ENCODE measurements at places on chromosomes 3 and 15. TPM values are rescaled to one million over a fixed set of nuclear protein-coding genes. Genes with fewer than 3 reads are reported as not detected.

MYO5C gene
- 0.14 TPM for polyA plus RNA-seq

DNA sequence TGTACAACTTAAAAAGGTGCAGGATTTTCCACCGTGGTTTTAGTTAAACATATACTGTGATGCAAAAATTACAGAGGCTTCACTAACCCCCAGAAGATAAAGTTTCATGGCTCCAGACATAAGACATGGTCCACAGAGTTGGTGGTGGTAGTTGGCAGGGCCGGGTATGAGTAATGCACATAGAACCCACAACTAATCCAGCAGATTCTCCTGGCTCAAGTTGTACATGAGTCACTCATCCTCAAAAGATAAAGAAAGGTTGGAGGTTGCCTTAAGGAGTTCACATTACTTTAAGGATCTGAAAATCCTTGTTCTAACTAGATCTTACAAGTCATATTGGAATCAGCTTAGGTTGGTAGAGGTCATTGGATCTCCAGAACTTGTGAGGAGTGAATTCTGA lies 98.3 kb upstream of the ZBTB20 start:
- DNase-seq = peak; percentile 76

DNA sequence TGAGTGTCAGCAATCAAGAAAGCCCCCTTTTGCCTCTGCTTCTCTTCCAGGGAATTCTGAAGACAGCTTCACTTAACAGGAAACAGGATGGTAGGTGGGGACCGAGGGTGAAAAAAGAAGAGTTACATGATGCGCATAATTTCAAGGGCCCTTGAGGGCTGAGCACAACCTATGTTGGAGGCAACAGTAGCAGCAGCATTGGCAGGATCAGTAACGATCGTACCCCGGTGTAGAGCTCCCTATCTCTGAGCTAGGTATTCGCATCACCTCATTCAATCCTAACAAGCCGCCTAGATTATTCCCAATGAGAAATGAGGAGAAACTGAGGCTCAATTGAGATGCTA lies 432 bp upstream of the RAD54L2 start:
- no peak for DNase-seq

DNA sequence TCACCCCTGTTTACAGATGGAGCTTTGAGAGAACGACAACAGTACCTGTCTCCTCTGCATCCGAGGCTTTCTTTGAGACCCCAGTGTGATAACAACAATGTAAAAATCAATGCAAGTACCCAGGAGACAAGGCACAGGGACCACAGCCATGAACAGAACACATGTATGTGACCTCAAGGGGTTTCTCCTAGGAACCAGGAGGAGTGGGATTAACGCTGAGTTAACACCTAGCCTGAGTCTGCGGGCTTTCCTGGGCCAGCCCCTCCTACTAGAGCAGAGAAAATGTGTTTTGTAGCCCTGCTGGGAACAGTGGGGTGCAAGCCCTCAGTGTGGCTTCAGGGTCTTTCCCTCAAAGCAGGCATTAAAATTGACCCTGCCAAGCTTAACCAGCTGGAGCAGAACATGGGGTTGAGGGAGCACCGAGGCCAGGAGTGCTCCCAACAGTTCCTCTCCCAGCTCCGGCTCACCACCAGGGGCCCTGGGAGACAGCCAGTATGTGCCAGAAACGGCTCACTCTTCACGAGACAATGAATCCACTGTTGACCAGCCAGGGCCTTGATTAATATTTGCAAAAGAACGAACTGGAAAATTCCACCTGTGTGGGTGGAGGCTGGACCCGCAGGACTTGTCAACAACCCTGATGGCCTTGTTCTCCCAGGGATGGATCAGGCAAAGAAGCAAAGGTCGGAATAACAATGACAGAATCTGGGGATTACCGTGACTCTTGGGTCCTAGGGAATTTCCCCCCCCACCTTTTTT lies 3.6 kb downstream of the CHDH start:
- no peak for DNase-seq

DNA sequence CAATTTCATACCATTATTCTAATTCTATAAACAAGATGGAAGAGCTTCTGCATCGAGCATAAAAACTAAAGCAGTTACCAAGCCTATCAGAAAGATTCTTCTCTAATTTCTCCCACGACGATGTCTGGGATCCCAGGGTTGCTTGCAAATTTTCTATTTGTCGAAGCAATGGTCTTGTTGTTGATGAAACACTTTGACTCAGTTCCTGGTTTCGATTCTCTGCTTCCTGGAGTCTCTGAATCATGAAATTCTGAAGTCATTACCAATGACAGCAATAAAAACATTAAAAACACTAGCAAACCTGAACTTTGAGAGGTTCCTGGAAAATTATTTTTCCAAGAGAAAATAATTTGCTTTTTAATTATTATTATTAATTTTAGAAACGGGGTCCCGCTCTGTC lies 18.7 kb downstream of the TMF1 start:
- no peak for DNase-seq

- no peak for DNase-seq
These were observed 8.9 kb downstream of the CMTM6 start for GRCh38 chr3:32493437-32494414.

BCHE gene
- 2.4 TPM for polyA plus RNA-seq

DNA sequence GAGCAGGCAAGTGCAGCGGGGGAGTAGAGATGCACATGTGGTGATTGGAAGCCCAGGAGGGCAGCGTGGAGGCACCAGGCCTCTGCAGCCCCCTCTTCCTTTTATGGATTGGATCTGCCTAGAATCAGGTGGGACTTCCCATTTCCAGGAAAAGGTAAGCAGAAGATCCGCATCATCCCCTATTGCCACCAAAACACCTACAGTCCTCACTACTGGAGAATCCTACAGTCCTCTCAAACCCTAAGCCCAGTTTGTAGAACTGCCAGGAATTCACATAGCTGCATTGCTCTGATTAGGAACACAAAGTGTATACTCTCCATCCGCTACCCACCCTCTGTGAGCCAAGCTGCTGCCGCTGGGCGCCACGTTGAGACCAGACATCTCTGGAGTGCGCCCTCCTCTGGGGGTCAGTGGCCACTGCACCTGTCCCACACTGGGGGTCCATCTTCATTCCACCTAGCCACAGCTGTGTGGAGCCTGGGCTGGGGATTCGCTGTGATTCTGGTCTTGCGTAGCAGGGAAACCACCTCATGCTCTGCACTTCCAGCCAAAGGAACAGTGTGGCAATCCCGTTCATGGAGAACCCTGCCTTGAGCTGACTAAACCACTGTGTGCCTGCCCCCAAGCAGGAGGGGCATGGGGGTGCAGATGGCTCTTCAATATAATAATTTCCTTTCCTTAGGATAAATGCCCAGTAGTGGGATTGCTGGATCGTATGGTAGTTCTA lies 88.9 kb upstream of the PTX3 start:
- no peak for DNase-seq

- DNase-seq = no peak
These were observed 326.5 kb upstream of the GBE1 start for GRCh38 chr3:82087958-82088357.

DNA sequence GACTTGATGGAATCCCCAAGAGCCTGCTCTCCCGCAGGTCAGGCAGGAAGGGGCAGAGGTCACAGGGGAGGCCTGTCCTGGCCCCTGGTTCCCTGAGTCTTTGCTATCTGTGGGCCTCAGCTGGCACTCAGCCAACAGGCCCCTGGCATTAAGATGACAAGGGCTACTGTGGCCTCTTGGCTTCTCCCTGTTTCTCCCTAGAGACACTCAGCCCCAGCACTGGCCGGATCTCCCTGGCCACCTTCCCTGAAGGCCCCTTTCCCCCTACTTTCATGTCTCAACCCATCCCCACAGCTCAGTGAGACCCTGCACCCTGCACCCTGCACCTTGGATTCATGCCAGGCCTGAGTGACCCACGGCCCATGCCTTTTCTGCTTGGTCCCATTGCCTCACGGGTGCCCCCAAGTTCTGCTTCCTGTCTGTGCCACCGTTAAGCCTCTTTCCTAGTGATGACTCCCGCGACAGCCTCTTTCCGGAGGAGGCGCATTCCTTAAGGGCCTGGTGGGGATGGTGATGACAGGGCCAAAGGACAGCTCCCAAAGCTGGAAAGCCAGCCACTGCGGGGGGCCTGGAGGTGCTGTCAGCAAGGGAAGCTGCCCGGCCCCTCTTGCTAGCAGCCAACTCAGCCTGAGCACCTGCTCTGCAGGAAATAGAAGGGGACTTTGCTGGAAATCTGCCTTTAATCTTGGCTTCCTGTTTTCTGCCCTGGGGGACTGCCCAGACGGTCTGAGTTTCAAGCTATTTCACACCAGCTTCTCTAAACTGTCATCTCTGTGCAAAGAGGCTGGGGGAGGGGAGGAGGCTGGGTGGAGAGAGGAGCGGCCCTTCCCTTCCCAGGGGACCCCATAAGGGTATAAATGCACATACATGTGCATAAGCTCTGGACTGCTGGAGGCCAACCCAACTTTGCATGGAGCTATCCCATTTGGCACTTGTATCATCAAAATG lies 4.8 kb upstream of the CSK start:
- DNase-seq = no peak

GRCh38 chr3:73342077-73342476 lies 280.6 kb downstream of the EBLN2 start:
- no peak for DNase-seq

DNA sequence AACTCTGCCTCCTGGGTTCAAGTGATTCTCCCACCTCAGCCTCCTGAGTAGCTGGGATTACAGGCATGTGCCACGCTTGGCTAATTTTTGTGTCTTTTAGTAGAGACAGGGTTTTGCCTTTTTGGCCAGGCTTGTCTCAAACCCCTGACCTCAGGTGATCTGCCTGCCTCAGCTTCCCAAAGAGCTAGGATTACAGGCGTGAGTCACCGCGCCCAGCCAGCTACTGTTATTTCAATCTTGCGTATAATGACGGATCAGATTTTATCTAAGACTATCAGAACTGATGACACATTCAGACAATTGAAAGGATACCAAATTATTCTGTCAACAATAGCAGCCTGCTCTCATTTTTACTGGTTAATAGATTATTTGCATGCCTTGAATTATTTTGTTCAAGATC lies 612.2 kb downstream of the ZIC1 start:
- no peak for DNase-seq

DNA sequence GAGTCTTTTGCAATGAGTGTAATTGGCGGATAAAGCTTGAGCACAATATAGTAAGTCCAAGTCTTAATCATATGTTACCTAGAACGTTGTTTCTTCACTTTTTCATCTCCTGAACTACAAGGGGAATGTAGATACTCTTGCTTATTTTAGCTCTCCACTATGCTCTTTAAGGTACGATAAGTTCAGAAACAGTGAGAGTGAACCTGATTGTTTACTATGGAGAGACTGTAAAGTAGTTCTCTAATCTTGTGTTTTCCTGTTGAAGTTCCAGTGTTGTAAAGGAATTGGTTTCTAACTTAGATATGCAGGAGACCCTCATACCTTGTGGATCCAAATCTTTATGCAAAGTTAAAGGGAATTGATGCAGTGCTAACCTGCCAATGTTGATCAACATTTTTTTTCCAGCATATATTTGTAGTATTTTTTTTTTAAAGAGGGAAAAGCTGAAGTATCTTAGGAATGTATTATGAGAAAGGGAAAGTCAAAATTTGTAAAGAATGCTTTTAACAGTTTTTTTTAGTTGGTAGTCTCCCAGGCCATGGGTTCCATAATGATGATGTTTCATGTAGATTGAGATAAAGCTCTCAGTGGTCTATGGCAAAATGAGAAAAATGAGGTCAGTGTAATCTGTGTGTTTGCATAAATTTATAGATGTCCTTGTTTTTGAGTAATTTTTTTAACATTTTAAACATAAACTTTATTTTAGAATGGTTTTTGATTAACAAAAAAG lies 14.9 kb downstream of the ATP11B start:
- DNase-seq = no peak

ALDH1A3 gene
- polyA plus RNA-seq = 19.5 TPM

DNA sequence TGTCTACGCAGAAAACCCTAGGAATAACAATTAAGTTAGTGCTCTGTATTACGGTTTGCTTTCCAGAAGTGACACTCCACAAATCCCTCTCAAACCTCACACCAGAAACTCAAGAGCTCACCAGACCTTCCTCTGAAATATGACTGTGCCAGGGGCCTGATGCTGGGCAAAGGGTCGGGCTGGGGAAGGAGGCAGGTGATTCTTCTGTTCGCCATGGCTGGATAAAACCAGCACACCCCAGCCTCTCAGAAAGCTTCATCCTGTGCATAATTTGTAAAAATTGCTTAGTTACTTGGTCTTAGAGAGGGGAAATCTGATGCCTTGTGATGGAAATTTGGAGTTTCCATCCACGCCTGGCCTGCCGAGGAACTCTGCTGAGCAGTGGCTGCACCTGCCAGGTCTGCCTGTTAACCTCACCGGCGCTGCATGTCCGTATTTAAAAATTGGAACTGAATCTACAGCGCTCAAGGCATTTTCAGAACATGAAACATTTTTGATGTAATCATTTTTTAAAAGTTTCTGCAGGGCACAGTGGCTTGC lies 22.7 kb upstream of the ATP1B3 start:
- DNase-seq = no peak

BHLHE40 gene
- polyA plus RNA-seq = 12.2 TPM

CHL1 gene
- polyA plus RNA-seq = 0.25 TPM
